Fibroblast of skin of right biceps (primary cell): ENCODE measurements at places on chromosomes 3 and 15.

DNA sequence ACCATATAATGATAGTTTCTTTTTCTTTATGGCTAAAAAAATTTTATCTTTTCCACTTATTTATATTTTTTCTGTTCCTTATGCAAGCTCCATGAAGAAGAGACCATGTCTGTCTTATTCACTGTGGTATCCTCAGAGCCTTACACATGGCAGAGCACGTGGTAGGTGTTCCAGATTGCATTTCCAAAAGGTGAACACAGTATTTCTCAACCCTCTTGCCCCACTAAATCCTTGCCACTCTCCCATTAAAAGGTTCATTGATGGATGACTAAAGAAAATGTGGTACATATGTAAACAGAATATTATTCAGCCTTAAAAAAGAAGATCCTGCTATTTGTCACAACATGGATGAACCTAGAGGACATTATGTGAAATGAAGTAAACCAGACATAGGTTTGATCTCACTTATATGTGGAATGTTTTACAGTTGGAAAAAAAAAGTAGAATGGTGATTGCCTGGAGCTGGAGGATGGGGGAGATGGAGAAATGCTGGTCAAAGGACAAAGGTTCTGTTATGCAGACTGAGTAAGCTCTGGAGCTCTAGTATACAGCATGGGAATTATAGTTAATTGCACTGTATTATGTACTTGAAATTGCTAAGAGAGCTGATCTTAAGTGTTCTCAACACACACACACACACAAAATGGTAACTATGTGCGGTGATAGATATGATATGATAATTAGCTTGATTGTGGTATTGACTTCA, 266.7 kb downstream of the CNTN3 start:
- DNase-seq, result no peak

DNA sequence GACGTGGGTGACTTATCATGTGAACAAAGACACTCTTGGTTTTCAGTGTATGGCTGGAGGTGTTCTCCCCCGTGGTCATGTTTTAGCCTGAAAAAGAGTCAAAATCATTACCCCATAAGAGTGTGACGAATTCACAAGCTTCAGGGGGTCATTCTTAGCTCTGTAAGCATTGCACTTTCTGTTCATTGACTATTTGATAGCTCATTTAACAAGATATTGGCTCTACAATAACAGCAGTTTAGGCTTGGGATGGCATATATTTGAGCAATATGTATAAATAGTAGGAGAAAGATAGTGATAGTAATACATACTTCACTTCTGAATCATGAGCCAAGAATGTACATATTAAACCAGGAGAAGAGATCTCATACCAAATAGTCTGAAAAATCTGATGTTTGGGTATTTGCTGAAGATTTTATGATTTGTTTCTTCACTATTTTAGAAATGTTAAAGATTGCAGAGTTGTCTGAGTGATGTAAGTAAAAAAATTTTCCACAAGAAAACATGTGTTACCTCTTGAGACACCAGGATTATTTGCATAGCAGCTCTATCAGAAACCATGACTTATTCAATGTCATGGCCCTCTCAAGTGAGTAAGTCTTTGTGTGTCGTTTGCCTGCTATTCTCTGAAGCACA, 996.0 kb downstream of the OTOL1 start:
- peak; percentile 92 for DNase-seq

DNA sequence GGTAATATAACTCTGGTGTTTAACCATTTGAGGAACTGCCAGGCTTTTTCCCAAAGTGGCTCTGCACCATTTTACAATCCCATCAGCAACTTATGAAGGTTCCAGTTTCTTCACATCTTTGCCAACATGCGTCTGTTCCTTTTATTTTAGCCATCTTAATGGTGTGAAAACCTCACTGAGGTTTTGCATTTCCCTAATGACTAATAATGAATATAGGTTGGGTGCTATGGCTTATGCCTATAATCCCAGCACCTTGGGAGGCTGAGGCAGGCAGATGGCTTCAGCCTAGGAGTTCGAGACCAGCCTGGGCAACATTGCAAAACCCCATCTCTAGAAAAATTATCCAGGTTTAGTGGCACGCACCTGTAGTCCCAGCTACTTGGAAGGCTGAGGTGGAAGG, 210.6 kb downstream of the TCF12 start:
- no peak for DNase-seq

DNA sequence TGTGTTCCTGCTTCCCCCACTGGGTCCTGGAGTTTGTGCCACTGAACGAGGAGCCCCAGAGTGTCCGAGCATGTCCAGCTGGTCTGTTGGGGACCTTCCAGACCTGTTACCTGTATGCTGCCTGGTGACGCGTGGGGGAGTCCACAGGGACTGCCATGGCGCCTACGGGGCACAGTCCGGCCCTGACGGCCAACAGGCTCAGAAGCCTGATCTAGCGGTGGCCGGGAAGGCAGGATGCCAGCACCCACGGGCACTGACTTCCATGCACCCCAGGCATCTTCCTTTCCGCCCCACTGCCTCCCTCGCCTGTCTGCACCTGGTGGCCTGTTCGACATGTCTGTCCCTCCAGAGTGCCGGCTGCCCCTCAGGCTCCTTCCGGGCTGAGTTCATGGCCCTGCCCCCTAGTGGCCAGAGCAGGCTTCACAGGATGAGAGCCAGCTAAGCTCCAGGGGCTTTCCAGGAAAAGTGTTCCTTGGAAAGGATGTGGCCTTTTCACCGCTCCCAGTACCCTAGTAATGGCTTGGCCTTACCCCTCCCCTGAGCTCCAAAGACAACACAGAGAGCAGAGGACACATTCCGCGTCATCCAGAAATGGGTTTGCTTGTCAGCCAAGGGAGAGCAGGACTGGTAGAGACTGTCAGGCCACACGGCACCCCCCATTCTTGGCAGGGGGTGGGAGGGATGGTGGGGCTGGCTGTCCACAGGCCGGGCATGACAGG, 35.7 kb downstream of the NGRN start:
- peak; percentile 48 for DNase-seq

DNA sequence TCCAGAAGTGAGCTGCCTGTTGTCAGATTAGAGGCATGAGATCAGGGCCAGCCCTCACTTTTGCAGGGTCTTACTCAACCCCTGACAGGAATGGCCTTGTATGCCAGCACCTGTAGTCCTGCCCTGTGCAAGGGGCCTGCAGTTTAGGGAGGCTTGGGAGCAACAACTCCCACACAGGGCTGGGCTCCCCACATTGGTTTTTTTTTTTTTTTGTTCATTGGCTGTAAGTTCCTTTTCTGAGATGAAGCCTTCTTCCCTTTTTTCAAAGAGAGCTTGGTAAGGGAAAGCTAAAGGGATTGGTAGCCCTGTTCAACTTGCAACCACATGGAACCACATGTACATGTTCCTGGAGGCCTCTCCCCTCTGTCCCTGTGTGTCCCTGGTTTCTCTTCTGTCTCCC, 46.4 kb downstream of the TNFAIP8L3 start:
- no peak for DNase-seq

DNA sequence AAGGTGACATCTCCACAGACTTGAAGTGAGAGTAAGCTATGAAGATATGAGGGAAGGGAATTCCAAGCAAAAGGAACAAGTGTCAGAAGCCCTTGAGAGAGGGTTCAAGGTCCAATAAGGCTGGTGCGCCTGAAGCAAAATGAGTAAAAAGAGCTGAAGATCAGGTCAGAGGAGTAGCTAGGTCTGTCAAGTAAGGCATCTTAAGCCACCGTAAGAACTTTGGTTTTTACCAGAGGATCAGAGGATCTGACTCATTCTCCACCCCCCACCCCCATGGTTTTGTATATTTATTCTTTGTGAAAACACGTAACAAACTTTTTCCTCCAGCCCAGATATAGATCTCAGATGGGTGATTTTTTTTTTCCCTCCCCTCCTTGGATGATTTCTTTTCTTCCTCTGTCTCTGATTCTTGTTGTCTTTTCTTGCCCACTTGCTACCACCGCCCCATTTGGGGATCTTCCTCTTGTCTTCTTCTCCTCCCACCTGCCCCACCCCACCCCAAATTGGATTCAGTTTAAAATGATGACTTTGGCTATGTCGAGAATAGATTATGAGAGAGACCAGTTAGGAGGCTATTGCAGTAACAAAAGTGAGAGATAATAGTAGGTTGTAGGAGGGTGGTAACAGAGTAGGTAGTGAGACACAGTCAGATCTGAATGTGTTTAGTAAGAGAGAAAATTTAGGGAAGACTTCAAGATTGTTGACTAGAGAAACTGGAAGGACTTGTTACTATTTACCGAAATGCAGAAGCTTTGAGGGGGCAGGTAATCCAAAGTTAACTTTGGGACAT, 6.1 kb downstream of the TRMT10C start:
- peak; percentile 22 for DNase-seq

GRCh38 chr3:51819709-51820406, 40.8 kb upstream of the IQCF6 start:
- no peak for DNase-seq

GRCh38 chr15:65275104-65275727, 11.5 kb downstream of the PARP16 start:
- no peak for DNase-seq

DNA sequence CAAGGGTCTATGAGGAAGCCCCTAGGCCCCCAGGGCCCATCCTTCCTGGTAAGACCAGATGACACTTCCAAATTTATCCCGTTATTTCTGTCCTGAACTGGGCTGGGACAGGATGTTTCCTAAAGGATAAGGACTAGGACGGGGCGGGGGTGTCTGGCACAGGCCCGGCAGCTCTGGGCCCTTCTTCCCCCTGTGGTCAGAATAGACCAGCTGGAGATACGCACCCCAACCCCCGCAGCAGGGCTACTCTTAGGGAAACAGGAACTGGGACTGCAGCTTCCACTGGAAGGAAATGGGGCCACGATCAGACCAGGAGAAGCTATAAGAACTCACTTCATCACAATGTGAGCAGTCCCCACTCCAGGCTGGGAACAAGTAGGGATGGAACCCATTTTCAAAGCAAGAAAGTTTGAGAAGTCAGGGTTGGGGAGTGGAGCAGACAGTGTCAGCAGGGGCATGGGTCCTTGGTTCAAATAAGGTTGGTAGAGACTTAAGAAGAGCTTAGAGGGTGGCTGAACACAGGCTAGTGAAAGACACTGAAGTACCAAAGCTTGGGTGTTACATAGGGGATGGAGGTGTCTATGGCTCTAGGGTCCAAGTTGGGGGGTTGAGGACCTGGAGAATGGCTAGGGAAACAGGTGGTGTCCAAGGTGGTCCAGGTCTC, 1.1 kb downstream of the NCKIPSD start:
- no peak for DNase-seq

DNA sequence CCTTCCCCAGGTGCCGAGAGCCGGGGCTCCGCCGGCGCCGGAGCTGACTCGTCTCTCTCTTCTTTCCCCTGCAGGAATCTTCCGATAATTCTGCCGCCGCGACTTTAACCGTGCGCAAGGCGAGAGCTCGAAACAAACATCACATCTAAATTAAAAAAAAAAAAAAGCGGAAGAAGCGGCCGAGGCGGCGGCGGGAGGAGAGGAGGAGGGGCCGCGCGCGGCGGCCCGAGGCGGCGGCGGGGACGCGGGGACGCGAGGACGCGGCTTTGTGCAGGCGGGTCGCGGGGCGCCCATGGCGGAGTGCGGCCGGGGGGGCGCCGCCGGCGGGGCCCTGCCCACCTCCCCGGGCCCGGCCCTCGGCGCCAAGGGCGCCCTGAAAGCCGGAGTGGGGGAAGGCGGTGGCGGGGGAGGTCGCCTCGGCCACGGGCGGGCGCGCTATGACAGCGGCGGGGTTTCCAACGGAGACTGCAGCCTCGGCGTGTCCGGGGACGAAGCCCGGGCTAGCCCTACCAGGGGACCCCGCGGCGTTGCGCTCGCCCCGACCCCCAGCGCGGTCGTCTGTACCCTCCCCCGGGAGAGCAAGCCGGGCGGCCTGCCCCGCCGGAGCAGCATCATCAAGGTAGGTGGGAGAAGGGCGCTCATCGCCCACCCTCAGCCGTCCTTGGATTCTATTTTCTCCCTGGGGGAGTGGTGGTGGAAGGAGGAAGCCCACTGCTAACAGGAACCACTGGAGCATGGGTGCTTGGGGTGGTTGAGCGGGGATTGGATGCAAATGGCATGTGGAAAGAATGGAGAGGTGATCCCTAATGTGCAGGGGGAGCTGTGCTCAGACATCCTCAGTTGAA, at the start of gene PLCL2:
Gene PLCL2, plus strand, starts transcription at position 208 of the 845 bp plus-strand sequence. Its CDS starts 85 bp downstream, at position 293.
- DNase-seq, result peak; percentile 66

- peak; percentile 55 for DNase-seq
Measured at GRCh38 chr3:98817547-98818041, 54.5 kb downstream of the ST3GAL6 start.

DNA sequence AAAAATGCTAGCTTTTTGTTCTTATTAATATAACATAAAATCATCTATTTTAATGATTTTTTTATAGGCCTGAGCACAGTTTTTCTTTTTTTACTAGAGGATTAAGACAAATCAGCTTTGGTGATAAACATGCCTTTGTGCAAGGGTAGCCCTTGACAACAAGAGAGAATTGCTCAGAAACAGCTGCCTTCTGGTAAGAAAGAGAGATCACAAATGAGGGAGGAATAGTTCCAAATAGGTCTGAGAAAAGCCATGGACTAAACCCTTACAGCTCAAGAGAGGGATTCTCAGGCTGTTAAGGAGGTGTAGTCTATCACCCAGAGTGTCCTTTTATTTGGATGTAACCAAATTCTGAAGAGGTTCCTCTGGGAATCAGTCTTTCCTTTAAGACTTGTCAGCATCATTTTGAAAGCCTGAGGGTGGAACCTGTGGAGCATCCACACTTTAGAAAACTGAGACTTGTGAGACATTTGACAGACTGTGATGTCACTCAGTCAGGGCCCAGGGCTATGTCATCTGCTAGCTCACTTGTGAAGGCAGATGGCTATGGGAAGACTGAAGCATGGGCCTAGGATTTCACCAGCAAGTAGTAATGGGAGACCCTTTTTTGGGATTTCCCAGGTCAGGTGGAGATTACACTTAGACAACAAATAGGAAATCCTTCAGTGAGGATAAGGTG, 102.9 kb upstream of the KCNAB1 start:
- DNase-seq, result no peak

GRCh38 chr3:94172695-94173310, 109.9 kb downstream of the NSUN3 start:
- no peak for DNase-seq

DNA sequence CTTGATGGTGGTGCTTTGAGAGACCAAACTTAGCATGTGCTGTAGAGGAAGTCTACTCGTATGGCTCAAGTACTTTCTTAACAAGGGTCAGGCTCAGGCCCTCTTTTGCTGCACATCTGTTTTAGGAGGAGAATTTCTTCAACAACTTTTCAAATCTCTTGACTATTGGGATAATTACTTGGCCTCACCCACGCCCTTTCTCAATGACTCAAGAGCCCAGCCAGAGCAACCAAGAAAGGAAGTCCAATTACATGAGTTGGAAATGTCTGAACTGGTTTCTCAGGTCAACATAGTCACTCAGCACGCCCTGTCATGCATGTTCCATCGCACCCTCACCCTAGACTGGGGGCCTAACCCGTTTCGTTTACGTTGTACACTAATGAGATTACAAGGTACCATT, 44.8 kb upstream of the UMPS start:
- no peak for DNase-seq
